ENCODE measurements at places on chromosomes 6 and 20. TPM values are rescaled to one million over a fixed set of nuclear protein-coding genes. Genes with fewer than 3 reads are reported as not detected.

Gene ANGPT4
- total RNA-seq, result 0.42 TPM

Gene TTBK1
- 0.06 TPM for total RNA-seq

Gene EFCAB8
- total RNA-seq, result 0.39 TPM

Gene ZNF133
- total RNA-seq, result 12.4 TPM

Gene TMC2
- total RNA-seq, result 0.22 TPM

Gene NKX2-4
- not detected for total RNA-seq

Gene MRPS18B
- 44.4 TPM for total RNA-seq

Gene PAX1
- not detected for total RNA-seq

Gene SOBP
- total RNA-seq, result 11.0 TPM

Gene C6orf132
- 1.3 TPM for total RNA-seq

Gene TRIM10
- total RNA-seq, result not detected

Gene SRMS
- total RNA-seq, result not detected

Gene SLC17A2
- total RNA-seq, result not detected

Gene CST2
- not detected for total RNA-seq

Gene PDE10A
- 15.6 TPM for total RNA-seq

Gene GRM1
- not detected for total RNA-seq

Gene MYBL2
- total RNA-seq, result not detected

Gene NDRG3
- total RNA-seq, result 18.6 TPM

Gene RIMS1
- total RNA-seq, result 2.1 TPM

Gene COL10A1
- 0.29 TPM for total RNA-seq

Gene BANF2
- total RNA-seq, result not detected

Gene SLC32A1
- total RNA-seq, result not detected

Gene RNF182
- 1.7 TPM for total RNA-seq

Gene ZNF334
- total RNA-seq, result 0.90 TPM

Gene SRSF12
- 1.5 TPM for total RNA-seq

Gene OR2H1
- not detected for total RNA-seq

Gene DEFB115
- total RNA-seq, result not detected

Gene SYNE1
- total RNA-seq, result 84.2 TPM

Gene PBOV1
- total RNA-seq, result not detected

Gene RRAGD
- 28.7 TPM for total RNA-seq

Gene NDUFAF5
- 34.2 TPM for total RNA-seq

Gene NCOA7
- total RNA-seq, result 87.4 TPM

Gene MLIP
- 0.29 TPM for total RNA-seq

Gene TTK
- 0.58 TPM for total RNA-seq

Gene LGSN
- not detected for total RNA-seq

Measured in mesenteric fat pad (tissue), 1 donor.